ENCODE measurements at places on chromosomes 2 and 18.

DNA sequence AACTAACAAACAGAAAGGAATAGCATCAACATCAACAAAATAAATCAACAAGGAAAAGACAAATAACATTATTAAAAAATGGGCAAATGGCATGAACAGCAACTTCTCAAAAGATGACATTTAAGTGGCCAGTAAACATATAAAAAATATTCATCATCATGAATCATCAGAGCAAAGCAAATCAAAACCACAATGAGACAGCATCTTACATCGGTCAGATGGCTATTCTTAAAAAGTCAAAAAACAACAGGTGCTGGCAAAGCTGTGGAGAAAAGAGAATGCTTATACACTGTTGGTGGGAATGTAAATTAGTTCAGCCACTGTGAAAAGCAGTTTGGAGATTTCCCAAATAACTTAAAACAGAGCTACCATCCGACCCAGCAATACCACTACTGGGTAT lies 327.1 kb downstream of the CMPK2 start:
- no peak for DNase-seq

DNA sequence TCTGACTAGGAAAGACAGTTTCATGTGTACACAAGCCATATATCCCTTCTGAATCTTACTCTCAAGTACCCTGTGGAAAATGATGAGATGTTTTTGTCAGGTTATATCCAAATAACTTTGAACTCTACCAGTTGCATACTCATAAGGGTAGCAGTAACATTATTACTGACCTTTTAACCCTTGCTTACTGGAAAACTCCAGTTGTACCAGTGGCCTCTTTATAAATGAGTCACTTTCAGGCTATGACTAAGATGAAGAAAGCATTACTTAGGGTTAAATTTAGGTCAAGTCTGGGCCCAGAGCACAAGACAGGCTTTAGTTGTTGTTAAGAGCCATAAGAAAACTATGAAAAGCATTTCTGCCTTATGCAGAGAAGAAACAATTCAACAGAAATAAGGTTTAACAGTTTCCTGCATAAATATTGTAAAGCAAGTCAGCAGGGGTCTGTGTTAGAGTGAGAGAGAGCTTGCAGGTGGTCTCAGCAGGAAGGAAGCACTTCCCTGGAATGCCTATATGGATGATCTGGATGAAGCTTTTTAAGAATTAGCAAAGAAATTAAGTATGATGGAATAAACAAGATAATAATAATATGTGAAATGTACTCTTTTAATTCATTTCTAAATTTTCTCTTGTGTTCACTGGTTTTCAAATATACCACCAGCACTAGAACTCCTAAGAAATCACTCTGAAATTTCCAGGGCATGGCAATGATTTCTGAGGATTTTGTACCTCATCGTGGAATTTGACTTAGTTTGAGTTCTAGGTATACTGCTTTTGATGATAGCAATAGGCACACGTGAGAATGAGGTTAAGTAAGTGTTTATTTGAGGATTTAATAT lies 126.6 kb downstream of the UBE2E3 start:
- no peak for DNase-seq

- DNase-seq = no peak
Measured at GRCh38 chr2:126882181-126882580, 16.5 kb upstream of the TEX51 start.

GRCh38 chr2:117692001-117692763 lies 122.3 kb upstream of the DDX18 start:
- DNase-seq = no peak

DNA sequence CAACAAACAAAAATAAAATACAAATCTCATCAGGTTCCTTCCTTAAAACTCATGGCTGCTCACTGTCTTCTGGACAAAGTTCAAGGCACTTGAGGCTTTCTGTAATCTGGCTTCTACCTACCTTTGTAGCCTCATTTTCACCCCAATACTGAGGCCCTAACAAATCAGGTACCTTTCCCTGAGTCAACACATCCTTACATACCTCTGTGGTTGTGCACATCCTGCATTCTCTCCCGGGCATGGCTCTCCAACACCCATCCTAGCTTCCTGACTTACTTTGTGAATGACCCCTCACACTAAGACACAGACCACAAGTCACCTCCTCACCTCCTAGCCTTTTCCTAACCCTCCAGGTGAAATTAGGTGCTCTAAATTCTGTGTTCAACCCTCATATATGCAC lies 190.9 kb downstream of the PID1 start:
- no peak for DNase-seq

- no peak for DNase-seq
Measured at GRCh38 chr2:70807102-70807827, 13.1 kb downstream of the CLEC4F start.

DNA sequence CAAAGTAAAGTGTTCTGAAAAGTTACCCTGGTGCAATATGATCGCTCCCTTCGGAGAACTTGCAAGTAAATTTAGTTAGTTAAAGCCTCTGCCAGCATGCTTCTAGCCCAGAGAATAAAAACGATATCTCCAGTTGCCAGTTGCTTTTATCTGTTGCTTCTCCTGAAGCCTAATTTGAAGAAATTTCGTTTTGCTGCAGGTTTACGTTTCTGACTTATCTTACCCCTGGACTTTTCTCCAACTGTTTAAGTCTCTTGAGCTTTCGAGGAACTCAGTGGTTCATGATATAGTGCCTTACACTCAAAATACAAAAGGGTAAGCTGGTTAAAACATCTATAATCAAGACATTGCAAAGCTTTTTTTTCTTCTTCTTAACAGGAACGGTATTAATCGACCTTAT lies 131.1 kb downstream of the FAM161A start:
- no peak for DNase-seq

GRCh38 chr2:240956171-240956934 lies 42.1 kb upstream of the SNED1 start:
- no peak for DNase-seq

- DNase-seq = no peak
Measured at GRCh38 chr2:142030735-142031134, 100.1 kb downstream of the LRP1B start.

- no peak for DNase-seq
Measured at GRCh38 chr2:121831841-121832240, 76.4 kb downstream of the TSN start.

- DNase-seq = no peak
Measured at GRCh38 chr2:26330604-26331003, 15.3 kb upstream of the SELENOI start.

DNA sequence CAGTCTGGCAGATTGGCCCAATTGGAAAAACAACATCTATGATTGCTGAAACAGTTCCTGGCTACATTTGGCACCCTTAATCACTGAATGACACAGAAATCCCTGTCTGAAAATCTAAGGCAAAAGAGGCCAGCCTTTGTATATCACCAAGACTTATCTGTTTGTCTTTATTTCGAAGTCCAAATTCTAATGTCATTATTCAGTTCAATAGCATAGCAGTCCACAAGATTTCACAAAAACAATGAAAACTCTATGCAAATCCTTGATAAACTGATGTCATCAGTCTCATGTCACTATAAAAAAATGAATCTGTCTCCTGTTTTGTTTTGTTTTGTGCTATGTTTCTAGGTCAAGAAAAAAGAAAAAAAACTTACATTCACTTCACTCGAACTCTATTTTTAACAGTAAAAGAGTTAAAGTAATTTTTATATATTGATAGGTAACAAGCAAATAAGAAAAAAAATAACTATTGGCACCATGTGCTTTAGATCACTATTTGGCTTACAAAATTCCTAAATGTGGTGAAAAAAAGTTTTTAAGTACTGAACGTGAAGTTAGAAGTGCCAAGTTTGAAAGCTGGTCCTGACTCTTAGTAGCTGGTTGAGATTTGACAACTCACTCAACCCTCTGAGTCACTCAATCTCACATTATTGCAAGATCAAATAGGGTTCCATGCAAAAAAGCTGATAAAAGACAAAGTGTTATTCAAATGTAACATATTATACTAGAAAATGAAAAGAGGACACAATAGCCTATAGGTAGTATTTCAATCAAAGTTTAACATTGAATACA lies 359.3 kb downstream of the IRS1 start:
- no peak for DNase-seq

GRCh38 chr2:1528273-1529064 lies 115.2 kb downstream of the TPO start:
- DNase-seq = no peak

- DNase-seq = no peak
Measured at GRCh38 chr2:2324565-2325101, 6.4 kb downstream of the MYT1L start.

GRCh38 chr2:68653034-68653433 lies 9.7 kb downstream of the PROKR1 start:
- DNase-seq = no peak

GRCh38 chr2:157218911-157219310 lies 38.6 kb upstream of the GALNT5 start:
- no peak for DNase-seq

DNA sequence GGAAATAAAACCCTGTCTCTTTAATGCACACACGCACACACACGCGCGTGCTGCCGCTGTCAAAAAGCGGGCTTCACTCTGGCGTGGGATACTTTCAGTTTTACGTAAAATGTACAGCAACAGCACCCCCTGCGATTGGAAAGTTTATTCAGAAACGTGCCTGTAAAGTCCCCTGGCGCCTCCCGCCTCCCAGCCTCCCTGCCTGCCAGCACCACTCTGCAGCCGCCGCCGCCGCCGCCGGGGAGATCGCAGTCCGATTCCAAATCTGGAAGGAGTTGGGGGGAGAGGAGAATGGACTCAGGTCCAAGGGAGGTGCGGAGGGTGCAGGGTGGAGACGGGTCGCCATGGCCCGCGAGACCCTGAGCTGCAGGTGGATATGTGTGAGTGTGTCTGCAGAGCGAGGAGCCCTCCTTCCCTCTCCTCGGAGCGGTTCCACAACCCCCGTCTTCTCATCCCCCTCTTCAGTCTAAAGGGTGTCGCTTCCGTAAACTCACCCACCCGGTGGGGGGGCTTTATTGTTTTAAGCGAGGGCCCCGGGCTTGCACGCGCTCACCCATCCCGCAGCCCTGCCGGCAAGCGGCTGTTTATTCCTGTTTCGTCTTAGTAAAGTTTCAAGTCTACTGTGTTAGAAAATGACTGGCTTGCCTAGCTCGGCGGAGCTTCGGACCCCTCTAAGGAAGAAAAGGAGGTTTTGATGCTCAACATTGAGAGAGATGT lies 1.8 kb upstream of the BCL11A start:
- DNase-seq = no peak

GRCh38 chr18:35573531-35573930 lies 8.0 kb upstream of the GALNT1 start:
- no peak for DNase-seq

DNA sequence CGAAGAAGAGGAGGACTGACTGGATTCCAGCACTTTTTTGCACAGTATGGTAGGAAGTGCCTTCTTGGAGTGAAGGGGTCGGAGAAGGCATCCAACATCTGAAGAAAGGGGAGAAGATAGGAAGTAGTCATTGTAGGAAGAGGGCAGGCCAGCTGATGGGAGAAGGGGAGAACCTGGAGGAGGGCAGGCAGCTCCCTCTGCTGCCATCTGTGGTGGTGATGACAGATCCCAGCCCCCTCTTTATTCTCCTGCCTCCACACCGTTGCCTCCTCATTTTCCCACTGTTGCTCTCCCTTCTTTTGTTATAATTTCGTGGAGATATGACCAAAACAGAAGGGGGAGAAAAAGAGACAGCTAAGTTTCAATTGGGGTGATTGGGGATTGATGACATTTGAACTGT lies 2.9 kb upstream of the SCYGR2 start:
- DNase-seq = no peak

DNA sequence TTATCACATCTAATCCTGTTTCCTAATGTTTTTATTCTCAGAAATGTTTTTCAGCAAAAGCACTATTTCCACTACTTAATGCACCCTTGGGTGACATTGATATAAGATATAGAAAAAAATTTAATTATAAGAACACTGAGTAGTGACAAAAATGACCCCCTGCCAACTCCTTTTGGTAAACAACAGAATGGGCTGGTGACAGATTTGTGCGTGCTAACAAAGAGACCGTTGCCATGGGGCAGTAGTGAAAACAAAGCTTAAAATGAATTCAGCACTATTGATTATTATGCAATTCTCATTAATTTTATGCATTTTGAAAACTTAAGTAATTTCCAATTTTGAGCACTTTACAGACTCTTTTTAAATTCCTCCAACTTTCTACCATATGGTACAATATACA lies 33.1 kb downstream of the RDH14 start:
- DNase-seq = no peak

DNA sequence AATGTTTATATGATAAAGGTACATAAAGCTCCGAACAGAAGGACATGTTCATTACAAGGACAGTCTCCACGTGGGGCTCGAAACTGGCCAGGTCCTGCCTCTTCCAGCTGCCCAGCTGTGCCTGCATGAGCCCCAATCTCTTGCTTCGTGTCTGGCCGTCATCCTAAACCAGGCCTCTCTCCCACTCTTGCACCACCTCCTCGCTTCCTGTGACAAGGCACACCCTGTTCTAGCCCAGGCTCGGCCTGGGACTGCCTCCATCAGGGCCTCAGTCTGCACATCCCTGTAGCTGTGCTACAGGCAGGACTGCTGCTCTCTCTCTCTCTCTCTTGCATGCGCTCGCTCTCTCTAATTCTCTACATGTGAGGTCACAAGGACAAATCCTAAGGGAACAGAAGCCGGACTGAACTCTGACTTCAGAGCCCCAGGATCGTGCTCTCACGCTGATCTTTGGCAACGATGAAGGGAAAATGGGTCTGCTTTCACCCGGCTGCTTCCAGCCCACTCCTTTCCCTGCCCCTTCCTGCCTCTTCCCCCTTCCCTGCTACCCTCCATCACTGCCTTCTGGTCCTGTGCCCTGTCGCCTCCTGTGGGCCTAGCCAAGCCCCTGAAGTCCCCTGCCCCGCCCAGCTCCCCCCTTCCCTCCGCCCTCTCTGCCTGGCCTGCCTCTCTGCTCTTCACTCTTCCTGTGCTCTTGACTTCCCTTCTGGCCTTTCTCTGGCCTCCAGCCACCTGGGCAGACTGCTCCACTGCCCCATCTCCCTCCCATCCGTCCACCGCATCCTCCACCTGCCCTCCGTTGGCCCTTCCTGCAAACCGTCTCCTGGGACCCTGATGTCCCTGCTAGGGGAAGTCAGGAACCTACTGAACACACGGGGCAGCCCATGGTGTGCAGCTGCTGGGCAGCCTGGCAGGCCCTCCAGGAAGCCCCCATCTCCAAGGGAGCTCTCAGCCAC lies 7.8 kb upstream of the GPR55 start:
- no peak for DNase-seq

- no peak for DNase-seq
Measured at GRCh38 chr2:235011929-235012631, 60.3 kb downstream of the SH3BP4 start.

DNA sequence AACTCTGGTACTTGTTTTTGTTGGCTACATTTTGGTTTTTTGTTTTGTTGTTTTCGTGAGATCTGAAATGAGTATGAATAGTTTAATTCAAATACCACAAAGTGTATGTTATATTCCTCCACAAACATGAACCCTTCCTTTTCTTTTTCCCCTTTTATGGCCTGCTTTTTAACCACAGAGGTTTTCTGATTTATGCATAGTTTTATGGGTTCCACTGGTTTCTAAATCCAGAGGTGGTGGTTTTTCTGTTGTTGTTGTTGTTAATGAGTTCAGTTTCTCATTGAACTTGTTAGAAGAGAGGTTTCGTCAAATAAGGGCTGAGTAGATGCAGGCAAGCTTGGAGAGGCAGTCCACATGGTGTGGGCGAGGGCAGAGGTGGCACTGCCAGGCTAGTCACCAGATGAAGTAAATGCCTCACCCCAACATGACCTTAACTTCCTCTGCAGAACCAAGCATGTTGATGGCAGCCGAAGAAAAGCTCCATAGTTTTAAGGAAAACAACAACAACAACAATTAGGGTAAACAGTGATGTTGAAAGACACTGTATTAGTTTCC lies 72.5 kb downstream of the RIF1 start:
- no peak for DNase-seq
